ENCODE measurements at places on chromosomes 2 and 18. TPM values are rescaled to one million over a fixed set of nuclear protein-coding genes. Genes with fewer than 3 reads are reported as not detected.

DNA sequence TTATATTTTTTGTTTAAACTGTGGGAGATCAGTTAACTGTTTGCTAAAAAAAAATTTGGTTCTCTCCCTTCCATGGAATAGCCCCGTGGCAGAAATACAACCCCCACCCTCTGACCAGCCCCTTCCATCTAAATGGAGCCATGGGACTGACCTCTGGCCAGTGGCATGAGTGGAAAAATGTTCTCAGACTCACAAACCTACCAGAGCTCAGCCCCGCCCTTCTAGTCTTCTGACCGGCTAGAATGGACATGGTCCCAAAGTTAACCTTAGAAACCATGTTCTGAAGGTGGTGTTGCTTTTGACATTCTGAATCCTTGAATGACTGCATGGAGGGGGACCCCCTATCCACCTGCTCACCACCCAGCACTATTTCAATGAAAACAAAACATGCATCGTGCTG lies 1.3 kb upstream of the CHRNA1 start:
- no peak for DNase-seq

Gene PPP1R7
- 45.5 TPM for total RNA-seq

Gene FHL2
- total RNA-seq: 44.8 TPM

GRCh38 chr2:168002021-168002553 lies 245.3 kb downstream of the STK39 start:
- no peak for DNase-seq

Gene RNF149
- total RNA-seq: 70.1 TPM

Gene LOXL3
- total RNA-seq: 1.3 TPM

DNA sequence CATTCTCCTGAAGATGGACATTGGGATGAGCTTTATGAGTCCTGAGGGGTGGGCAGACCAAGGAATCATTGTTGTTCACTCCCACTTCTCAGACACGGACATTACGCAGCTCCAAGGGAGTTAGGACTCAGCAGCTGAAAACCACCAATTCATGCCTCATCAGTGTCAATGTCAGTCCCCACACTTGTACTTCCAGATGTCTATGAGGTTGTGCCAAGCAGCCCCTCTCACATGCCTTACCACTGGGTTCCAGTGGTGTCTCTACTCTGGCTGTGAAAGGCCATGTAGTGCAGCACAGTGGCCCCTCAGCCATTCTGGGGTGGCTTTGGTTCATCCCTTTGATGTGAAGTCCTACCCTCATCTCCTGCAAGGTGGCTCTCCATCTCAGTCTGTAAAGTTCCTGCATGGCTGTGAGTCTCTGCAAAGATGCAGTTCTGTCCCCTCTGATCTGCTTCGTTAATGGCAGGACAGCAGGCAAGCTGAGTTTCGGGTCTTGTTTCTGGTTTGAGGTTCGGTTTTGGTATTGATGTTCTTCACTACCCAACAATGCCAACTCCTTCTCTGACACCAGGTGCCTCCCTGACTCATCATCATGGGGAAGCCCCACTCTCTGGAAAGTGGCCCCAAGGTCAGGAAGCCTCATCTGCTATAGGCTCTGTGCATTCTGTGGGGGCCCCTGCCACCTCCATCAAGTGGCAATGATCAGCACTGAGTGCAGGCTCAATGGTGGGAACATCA lies 14.0 kb upstream of the COL6A3 start:
- no peak for DNase-seq

Gene EML4
- 45.0 TPM for total RNA-seq

DNA sequence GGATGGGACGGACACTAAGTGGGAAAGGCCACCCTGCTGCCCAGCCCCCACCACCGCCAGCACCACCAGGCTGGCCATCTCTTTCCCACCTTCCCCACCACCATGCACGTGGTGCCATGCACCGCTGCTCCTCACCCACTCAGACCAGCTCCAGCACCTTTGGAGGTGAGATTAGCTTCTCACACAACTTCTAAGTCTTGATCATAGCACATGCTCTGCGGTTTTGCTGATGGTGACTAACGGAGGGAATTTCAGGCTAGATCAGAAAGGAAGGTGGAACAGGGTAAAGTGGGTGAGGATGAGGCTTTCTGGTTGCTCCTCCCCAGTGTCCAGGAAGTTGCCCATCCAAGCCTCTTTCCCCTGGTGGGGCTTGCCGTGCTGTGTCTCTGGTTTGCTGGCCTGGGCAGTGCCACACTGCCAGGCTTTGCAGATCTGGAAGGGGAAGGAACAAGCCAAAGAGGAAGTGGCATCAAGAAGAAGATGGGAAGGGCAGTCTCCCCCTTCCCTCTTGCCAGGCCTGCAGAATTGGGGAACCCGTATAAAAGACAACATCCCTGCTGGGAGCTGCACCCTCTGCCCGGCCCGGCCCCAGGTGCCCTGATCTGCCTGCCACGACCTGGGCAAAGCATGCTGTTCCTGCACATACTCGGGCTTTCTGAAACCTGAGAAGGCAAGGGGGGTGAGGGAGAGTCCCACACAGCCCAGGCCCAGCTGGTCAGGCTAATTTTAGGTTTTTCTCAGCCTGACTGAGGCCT lies 44.3 kb upstream of the CAB39 start:
- DNase-seq: no peak

Gene NR4A2
- total RNA-seq: 20.5 TPM

DNA sequence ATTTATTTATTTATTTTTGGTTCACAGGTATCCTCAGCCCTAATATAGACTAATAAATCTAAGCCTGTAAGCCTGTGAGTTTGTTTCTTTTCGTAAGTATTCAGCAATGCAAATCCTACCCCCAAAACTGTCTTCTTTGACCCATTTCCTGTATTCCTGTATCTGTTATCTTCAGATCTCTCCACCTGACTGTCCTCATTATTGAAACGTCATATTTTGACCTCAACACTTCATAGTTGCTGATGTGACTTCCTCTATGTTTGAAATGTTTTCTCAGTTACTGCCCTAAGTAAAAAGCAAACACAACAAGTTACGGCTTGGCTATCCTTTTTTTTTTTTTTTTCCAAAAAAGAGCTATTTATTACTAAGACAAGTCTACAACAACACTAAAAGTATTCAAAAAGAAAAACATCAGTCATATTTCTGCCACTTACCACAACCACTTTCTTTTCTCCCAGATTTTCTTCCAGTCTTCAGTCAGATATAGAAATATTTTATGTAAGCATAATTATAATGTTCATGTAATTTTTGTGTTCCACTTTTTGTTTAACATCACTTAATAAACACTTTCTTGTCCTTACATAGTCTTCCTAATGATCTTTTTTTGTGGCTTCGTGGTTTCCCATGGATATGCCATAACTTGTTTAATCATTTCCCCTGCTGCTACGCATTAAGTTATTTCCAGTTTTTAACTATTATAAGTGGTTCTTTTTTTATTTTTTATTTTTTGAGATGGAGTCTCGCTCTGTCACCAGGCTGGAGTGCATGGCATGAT lies 45.0 kb upstream of the EML4 start:
- no peak for DNase-seq

All from suprapubic skin (tissue), 4 donors.